Activated CD4-positive, alpha-beta T cell treated with anti-CD3 and anti-CD28 coated beads, Interleukin-2, amount 10 ng/mL, durations not matched to agents 24 days and 14 days (primary cell): ENCODE measurements at places on chromosomes 13 and 19.

DNA sequence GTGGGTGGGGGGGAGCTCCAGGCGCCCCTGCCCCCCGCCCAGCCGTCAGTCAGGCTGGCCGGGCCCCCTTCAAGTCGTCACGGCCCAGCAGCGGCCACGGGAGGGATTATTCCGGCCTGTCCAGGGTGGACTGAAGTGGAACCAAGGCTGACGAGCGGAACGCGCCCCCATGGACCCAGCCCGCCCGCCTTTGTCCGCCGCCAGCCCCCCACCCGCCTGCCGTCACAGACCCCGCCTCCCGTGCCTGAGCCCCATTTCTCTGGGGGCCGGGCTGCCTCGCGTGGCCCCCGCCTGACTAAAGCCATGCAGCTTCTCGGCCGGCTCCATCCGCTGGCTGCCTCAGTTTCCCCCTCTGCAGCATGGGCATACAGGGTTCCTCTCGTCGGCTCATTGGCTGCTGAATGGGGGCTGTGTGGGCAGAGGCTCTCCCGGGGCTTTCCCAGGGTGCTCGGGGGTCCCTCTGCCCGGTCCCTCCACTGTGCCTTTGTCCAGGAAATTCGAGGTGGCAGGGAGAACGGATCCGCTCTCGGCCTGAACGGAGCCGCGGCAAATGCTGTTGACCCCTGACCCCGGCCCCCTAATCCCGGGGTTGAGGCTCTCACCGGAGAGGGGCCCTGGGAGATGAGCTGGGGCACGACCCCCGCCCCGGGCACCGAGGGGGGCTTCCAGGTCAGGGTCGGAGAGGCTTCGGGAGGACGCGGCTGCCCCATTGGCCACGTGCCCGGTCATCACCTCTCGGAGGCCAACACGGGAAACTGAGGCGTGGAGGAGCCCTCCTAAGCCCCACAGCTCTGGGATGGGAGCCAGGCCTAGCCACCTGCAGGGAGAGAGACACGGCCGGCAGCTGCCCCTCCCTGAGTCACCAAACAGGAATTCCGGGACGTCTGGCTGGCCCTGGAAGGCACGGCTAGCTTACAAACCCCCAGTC, 27.4 kb downstream of the EFNA2 start:
- DNase-seq = no peak

- no peak for DNase-seq
These were observed 113.6 kb upstream of the MBNL2 start for GRCh38 chr13:97108530-97108900.

GRCh38 chr19:42466521-42467182, 23.9 kb upstream of the CXCL17 start:
- no peak for DNase-seq

- no peak for DNase-seq
These were observed 121.3 kb downstream of the COL4A1 start for GRCh38 chr13:110185696-110186095.

- peak; percentile 49 for DNase-seq
These were observed 430.6 kb downstream of the KLF12 start for GRCh38 chr13:73703606-73704005.

DNA sequence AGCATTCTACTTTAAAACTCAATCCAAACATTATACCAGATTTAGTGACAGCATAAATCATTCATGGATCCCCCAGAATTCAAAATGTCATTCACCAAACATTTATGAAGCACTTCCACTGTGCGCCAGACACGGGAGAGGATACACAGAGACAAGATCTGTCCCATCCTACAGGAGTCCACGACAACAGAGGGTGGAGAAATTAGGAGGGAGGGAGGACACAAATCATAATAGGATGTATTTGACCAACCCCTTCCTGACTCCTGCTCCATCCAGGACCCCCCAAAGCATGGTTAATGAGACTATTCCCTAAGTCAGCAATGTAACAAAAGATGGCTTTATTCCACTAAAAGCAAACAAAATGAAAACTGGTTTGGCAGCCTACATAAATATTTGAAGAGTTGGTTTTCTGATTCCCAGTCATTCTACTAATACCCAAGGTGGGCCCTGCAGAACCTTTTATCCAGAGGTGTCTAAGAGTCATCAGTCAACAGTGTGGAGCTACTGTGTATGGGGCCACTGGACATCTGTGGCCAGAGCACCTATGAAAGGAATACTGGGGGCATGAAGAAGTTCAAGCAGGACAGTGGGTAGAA, 62.8 kb upstream of the DOCK9 start:
- no peak for DNase-seq

DNA sequence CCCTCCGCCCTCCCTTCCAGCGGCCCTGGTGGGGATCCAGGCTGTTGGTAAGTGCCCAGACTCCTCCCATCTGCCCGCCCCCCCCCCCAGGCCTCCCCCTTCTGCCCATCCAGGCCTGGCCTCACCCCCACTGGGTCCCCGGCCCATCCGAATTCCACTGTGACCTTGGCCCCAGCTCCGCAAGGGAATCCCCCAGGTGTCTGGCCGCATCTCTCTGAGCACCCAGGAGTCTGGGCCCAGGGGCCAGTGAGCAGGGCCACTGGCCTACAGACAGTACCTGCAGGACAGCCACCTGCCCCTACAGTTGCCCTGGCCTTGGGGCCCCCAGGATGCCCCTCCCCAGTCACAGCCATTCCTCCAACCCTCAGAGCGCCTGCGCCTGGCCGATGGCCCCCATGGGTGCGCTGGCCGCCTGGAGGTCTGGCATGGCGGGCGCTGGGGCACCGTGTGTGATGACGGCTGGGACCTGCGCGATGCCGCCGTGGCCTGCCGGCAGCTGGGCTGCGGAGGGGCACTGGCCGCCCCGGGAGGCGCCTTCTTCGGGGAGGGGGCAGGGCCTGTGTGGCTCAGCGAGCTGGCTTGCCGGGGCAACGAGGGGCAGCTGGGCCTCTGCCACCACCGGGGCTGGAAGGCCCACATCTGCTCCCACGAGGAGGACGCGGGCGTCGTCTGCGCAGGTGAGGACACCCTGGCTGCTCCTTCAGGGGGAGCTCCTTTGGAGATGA, 912 bp downstream of the SSC5D start:
- DNase-seq = no peak

DNA sequence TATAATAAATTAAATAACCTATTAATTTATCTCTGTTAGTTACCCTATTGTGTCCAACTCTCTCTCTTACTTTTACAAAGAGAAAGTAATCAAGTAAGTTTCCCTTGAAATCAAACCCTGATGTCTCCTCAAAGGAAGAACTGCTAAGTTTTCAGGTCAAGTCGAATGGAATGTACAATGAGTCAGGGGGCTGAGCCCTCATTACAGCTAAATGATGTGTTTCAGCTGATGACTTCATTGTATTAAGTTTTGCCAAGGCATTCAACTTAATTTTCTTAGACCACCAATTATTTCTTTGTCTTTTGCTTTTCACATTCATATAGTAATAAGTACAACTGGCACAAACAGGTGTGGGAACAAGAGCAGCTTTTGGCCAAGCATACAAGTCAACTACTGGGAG, 54.7 kb upstream of the DCT start:
- no peak for DNase-seq

- DNase-seq = peak; percentile 78
These were observed 121.8 kb downstream of the AKAP11 start for GRCh38 chr13:42393573-42394360.

- peak; percentile 78 for DNase-seq
These were observed 44.8 kb upstream of the ALOX5AP start for GRCh38 chr13:30690282-30691188.

DNA sequence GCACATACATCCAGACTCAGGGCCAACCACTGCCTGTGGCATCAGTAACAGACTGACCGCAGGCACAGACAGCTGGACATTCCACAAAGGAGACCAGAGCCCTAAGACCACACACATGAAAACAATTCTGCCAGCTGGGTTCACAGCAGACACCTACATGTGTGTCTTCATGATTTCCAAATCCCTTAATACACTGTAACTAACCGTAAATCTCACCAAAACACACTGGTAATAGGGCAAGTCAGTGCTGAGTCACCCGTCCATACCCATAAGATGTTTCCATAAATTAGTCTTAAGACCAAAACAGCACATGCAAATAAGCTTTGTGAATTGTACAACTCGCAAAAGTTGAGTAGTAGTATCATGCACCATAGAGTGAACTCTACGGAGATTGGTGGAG, 65.4 kb downstream of the TUBGCP3 start:
- DNase-seq = no peak

DNA sequence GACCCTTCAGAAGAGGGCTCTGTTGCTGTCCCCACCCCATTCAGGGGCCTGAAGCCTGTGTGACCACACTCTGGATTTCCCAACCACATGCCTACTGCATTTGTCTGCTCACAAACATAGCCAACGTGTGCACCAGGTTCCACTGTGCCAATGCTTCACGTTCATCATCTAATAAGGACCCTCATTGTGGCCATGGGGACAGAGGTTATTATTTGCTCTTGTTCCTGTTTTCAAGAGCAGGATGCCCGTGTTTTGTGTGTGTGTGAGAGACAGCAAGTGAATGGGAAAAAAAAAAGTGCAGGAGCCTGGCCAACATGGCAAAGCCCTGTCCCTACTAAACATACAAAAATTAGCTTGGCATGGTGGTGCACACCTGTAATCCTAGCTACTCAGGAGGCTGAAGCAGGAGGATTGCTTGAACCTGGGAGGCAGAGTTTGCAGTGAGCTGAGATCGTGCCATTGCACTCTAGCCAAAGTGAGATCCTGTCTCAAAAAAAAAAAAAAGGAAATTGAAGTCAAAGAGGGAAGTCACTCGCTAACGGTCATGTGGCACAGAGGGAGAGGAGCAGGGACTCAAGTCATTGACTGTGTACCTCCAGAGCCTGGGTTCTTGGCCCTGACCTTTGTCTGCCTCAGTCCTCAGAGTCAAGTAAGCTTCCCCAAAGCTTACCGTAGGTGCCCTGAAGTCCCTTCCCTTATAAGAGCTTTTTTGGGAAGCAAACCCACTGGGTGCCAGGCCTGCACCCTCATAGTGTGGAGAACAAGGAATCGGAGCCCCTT, 6.9 kb downstream of the B3GNT8 start:
- DNase-seq = no peak

GRCh38 chr13:100508996-100509395, 79.6 kb downstream of the GGACT start:
- no peak for DNase-seq

GRCh38 chr13:93778548-93778947, 551.9 kb downstream of the GPC6 start:
- DNase-seq = no peak

DNA sequence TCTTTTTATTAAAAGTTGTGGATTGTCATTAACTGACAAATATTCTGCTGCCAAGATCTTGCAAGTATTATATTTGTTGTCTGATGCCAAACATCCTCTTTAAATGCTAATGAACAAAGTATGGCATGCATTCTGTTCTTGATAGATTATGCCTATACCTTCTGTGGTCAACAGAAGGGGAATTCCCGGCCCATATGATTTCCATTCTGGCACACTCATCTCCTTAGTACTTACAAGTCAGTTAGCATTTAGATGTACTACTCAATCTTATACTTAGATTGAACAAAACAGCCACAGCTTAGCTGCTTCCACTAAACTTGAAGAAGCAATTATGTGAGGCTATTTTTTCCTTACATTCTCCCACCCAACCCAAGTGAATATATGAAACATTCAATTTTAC, 246.1 kb upstream of the DACH1 start:
- DNase-seq = no peak

GRCh38 chr13:99386911-99387788, 80.0 kb upstream of the GPR183 start:
- peak; percentile 94 for DNase-seq

DNA sequence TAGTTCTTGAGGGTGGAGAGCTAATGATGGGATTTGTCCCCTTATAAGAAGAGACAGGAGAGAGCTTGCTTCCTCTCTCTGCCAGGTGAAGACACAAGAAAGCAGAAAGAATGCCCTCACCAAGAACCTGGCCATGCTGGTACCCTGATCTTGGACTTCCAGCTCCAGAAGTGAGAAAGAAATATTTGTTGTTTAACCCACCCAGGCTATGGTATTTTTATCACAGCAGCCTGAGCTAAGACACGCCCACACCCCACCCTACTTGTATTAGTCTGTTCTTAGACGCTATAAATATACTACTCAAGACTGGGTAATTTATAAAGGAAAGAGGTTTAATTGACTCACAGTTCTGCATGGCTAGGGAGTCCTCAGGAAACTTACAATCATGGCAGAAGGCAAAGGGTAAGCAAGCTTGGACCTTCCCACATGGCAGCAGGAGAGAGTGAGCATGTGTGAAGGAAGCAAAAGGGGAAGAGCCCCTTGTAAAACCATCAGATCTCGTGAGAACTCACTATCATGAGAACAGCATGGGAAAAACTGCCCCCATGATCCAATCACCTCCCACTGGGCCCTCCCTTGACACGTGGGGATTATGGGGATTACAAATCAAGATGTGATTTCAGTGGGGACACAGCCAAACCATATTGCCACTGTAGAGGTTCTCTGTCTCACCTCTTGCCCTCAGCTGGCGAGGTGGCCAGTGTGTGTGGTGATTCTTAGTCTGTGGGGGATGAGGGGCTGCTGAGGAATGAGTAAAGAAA, 57.4 kb upstream of the RCBTB2 start:
- DNase-seq = no peak

DNA sequence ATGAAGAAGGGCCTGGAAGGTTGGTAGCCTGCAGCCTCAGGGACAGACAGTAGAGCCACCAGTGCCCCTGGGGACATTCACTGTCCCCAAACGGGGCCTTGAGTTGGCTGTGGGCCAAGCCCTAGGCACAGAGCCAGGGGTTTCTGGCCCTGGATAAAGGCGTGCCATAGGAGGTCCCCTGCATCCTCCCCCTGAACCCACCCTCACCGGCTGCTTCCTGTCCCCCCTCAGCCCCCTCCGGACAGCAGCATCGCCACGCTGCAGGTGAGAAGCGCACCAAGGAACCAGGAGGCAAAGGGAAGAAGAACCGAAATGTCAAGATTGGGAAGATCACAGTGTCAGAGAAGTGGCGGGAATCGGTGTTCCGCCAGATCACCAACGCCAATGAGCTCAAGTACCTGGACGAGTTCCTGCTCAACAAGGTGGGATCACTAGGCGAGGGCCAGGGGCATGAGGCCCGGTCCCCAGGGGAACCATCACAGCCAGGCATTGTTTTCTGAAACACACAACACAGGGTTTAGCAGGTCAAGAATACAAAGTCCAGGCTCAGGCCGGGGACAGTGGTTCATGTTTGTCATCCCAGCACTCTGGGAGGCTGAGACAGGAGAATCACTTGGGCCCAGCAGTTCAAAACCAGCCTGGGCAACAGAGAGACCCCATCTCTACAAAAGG, 14.6 kb upstream of the USE1 start:
- no peak for DNase-seq
